ENCODE measurements at places on chromosomes 11 and 22.

DNA sequence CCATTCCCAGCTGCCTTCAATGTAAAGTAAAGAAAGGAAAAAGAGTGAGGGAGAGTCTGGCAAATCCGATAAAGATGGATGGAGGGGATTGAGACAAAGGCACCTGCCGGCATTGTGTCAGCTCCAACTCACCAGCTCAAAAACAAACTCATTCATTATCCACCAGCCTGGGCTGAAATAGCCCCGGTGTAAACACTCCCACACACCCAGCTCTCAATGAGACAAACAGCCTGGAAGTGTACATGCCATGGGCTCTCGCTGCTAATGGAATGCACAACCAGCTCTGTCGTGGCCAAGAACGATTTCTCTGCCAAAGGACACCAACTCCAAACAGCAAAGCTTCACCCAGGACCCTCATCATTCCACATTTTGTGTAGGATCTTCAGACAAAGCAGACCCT, 89.3 kb upstream of the OPCML start:
- DNase-seq, result no peak

DNA sequence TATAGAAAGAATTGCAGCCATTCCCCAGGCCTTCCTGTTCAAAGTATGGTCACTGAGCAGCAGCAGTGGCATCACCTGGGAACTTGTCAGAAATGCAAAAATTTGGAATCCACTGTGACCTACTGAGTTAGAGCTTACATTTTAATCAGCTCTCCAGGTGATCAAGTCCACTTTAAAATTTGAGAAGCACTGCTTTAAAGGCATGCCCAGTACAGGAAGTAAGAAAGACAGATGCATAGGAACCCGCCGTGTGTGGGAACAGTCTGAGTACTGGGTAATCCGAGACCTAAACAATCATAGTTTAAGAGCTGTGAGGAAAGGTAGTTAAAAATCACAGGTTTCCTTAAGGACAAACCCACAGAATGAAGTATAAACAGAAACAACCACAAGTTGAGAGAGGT, 462.4 kb downstream of the RAB38 start:
- no peak for DNase-seq

- peak; percentile 99 for DNase-seq
Measured at GRCh38 chr11:120547811-120548681, 36.5 kb downstream of the GRIK4 start.

DNA sequence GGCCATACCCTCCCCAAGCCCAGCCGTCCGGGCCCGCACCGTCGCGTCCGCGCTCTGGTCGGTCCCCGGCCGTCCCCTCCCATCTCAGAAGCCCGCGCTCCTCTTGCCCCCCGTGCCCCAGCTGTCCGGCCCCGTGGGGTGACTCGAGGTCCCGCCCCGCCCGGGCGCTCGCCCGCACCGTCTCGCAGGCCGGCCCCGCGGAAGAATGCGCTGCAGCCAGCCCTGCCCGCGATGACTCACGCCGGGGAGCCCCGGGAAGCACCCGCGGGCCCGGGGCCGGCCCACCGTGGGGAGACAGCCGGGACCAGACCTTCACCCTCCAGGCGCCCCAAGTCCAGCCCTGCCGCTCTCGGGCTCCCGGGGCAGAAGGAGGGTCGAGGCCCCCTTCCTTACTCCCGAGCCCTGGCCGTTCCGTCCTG, 320 bp upstream of the PHLDA2 start:
- peak; percentile 95 for DNase-seq

DNA sequence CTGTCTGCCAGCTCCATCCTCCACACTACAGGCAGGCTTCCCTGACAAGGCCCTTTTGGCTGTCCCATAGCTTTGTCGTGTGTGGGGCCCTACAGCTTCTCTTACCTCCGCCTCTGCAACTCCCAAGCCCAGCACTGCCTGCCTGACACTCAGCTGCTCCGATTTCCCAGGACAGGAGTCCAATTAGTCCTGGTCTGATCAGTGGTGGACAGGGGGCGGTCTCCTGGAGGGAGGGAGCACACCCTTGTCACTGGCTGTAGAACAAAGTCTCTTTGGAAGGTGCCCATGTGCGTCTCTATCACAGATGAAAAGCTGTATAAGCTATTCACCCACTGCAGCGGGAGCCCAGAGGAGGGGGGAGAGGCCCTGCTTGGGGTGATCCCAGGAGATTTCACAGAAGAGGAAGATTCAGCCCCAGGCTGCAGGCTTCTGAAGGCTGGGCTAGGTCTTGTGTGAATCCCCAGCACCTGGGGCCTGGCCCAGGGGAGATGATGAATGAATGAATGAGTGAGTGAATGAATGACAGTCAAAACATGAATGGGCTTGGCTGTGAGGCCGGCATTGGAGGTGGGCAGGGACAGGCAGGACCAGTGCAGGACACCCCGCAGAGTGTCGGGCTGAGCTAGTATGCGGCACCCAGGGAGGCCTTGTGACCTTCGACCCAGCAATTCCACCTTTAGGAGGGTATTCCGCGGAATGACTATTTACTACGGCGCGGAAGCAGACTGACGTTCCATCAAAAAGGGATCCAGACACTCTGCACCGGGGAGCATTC, 142.4 kb downstream of the CACNA1I start:
- DNase-seq, result no peak

DNA sequence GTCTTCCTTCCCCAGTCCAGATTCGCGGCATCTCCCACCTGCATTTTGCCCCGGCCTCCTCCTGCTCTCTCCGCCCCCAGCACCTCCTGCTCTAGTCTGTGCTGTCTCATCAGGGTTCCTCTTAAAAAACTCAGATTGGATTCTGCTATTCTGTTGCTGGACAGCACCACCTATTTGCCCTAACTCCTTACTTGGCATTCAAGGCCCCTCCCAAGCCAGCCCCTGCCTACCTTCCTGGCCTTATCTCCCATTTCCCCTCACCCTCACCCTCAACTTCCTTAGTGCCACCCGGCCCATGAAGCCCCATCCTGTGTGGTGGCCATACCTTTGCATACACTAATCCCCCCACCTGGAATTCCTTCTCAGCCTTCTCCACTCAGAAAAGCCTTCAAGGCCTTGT, 59.9 kb upstream of the PRDM11 start:
- no peak for DNase-seq

DNA sequence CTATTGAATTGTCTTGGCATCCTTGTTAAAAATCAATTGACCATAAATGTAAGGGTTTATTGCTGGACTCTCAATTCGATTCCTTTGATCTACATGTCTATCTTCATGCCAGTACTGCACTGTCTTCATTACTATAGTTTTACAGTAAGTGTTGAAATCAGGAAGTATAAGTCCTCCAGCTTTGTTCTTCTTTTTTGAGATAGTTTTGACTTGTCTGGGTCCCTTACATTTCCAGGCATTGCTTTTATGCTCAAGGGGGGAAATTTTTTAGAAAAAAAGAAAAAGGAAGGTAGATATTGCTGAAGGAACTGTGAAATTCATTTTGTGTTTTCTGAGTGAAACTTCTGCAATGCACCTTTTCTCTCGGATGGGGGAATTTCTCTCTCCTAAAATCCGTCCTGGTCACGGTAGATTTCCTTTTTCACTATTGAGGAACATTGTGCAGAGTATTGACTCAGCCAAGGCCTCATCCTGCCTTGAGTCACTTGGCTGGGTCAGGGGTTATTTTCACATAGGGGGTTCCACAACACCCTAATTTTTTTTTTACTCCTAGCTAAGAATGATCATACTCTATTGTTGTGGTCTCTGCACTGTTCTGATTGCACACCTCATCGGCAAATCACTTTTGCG, 2.8 kb upstream of the ACER3 start:
- peak; percentile 26 for DNase-seq

- no peak for DNase-seq
Measured at GRCh38 chr11:47495856-47496217, 46.9 kb upstream of the RAPSN start.

GRCh38 chr11:66749091-66749490, 20.1 kb upstream of the SPTBN2 start:
- no peak for DNase-seq

GRCh38 chr22:48829908-48830307, 997.8 kb downstream of the BRD1 start:
- no peak for DNase-seq

DNA sequence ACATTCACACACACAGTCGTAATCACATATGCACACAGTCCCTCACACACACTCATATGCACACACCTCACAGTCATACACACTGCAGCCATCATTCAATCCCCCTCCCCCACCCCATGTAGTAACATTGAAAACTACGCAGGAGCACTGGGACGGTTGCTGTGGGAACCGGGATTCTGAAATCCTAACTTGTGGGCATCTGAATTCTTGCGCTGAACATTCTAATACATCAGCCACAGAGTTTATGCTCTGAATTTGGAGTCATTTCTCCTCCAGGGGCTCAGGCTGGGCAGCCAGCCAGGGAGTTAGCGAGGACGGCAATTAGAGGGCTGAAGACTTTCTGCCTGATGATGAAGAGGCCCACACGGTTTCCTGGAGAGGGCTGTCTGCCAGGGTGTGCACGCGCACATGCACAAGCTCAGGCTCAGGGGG, 32.7 kb downstream of the CD6 start:
- DNase-seq, result no peak

DNA sequence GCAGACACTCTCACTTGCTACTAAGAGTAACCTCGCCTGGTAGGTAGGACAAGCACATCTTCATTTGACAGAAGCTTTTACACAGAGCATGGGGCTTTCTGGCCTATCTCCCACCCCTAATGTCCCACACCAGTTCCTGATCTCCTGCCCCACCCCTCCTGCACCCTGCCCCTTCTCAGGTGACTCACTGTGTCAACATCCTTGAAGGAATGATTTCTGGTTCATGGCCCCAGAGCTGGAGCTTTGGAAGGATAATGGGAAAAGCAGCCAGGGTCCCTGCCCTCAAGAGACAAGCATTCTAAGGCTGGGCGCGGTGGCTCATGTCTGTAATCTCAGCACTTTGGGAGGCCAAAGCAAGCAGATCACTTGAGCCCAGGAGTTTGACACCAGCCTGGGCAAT, 47.2 kb downstream of the LRFN4 start:
- peak; percentile 64 for DNase-seq

- no peak for DNase-seq
Measured at GRCh38 chr11:33924341-33924740, 32.5 kb upstream of the LMO2 start.

GRCh38 chr11:47551086-47551485, 1.8 kb downstream of the CELF1 start:
- DNase-seq, result peak; percentile 60

GRCh38 chr11:87097582-87097981, 59.8 kb downstream of the TMEM135 start:
- DNase-seq, result peak; percentile 28

GRCh38 chr11:95379479-95379878, 148.5 kb upstream of the SESN3 start:
- DNase-seq, result no peak

- no peak for DNase-seq
Measured at GRCh38 chr22:36911887-36912661, 1.4 kb upstream of the CSF2RB start.

DNA sequence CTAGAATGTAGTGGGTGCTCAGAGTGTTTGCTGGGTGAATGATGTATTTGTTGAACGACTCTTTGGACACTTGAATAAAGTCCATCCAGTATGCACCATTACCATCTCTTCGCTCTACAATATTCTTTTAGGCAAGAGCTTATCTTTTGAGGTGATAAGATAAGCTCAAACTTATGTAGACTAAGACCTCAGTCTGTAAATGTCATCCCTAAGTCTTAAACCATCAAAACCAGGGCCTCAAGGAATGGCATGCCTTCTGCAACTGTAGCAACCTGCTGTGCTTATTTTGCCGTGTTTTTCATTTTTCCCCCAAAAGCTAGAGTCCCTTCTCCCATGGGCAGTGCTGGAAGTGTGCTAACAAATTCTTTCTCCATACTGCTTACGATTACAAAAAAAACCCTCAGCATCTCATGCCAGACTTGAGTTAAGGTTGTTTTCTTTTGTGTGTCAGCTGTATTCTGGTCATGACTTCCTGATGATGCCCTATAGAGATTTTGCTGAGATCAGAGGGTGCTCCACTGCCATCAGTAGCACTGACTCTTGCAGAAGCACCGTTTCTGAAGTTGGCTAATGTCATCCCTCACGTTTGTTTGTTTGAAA, 27.8 kb downstream of the LIMK2 start:
- DNase-seq, result no peak

GRCh38 chr11:33443684-33444083, 186.5 kb downstream of the HIPK3 start:
- no peak for DNase-seq

DNA sequence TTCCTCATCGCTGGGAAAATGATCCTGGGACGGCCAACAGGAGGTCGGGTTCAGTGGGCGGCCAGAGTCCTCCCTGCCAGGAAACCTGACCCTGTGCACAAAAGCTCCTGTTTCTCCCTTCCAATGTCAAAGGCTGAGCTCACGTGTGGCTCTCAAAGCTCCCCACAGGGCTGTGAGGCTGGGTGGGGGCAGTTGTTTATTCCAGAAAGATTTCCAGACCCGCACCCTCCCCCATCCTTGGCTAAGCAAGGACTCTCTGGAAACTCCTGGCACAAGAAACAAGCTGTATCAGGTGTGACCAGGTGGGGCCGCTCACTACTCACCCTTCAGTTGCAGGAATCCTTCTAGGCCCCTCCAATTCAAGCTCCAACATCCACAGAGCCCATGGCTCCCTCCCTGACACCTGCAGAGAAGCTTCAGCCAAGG, 131.9 kb downstream of the SHANK2 start:
- DNase-seq, result no peak

DNA sequence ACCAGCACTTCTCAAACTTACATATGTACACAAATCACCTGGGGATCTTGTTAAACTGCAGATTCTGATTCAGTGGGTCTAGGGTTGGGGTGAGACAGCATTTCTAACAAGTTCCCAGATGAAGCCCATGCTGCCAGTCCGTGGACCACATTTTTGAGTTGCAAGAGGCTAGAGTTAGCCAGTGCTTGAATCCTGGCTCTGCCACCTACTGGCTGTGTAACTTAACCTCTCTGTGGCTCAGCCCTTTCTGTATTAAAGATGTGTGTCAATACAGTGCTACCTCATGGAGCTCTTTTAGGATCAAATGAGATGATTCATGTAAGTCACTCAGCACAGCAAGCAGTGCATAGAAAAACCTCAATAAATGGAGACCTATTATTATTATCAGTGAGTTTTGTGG, 90.2 kb upstream of the ISX start:
- DNase-seq, result no peak

DNA sequence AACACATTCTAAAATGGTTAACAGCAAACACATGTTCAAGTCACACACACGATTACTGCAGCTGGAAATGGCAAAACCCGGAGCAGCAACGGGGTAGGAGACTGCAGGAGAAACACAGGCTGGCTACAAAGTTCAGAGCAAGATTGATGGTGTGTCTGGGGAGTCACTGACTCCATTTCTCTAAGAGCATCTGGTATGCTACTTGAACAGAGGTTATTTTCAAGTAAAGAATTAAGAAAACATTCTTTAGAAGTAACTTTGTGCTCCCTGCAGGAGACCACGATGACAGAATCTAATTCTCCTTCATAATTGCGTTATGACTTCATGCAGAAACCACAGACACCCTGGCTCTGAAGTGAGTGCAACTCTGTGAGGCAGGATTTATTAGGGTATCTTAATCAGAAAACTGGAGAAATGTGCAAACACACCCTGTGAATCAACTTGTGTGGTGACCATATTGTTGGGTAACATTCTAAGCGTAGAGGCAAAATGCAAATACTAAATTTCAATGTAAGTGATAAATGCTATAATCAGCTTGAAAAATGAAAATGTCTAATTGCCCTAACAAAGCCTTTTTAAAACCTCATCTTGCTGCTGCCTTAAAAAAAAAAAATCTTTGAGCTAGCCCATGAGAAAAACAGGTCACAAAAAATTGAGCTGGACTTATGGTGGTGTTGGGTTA, 303.0 kb downstream of the CADM1 start:
- peak; percentile 6 for DNase-seq

Measured in foreskin fibroblast (primary cell).